ENCODE measurements at places on chromosomes 1 and 21.
A peak's percentile ranks its signal among the peaks of the same experiment; 100 is the strongest.

- DNase-seq, result no peak
Observed at GRCh38 chr1:7437608-7438395, 333.3 kb upstream of the VAMP3 start.

- DNase-seq, result no peak
Observed at GRCh38 chr1:83115785-83116184, 883.1 kb downstream of the TTLL7 start.

DNA sequence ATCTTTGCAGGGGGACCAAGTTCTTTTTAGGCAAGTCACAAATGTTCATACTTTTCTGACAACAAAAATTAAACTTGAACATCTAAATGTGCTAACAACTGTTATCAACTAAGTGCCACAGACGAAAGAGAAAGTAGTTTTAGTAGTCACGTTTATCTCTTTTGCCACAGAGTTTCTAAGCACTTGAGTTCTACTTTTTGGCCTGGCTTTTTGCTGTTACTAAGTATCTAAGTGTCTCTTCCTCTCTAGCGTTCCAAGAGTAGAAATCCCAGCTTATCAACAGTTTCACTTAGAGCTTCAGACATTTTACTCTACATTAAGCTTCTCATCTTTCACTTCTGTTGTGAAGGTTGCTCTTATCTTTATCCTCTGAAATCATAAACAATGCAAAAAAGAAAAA, 34.2 kb downstream of the GATAD2B start:
- no peak for DNase-seq

DNA sequence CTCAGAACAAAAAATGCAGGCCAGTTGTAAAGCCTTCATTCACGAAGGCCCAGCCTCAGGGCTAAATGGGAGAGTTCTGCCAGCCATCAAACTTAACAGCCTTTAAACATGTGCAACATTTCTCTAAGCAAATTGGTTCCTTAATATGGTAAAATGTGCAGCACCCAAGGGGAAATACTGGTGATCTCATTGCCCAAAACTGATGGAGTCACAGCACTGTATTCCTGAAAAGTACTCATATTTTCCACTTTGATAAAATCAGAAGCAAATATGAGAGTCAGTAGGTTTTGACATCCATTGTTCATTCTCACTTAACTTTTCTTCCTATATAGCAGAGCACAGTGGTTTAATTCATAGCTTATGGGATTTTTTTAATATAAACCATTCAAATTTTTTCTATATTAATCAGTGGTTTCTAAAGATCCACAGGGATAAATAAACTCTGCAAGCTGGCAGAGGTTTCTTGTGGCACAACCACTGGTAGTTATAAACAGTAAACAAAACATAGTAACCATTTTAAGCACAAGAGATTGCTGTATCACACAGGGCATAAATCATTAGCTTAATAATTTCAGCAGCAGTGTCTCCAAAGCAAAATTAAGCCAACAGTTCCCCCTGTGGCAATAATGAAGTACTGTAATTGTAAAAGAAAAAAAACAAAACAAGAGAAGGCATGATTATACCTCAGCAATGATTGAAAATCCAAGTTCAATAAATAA, 106.9 kb upstream of the LYPLAL1 start:
- peak; percentile 41 for DNase-seq

DNA sequence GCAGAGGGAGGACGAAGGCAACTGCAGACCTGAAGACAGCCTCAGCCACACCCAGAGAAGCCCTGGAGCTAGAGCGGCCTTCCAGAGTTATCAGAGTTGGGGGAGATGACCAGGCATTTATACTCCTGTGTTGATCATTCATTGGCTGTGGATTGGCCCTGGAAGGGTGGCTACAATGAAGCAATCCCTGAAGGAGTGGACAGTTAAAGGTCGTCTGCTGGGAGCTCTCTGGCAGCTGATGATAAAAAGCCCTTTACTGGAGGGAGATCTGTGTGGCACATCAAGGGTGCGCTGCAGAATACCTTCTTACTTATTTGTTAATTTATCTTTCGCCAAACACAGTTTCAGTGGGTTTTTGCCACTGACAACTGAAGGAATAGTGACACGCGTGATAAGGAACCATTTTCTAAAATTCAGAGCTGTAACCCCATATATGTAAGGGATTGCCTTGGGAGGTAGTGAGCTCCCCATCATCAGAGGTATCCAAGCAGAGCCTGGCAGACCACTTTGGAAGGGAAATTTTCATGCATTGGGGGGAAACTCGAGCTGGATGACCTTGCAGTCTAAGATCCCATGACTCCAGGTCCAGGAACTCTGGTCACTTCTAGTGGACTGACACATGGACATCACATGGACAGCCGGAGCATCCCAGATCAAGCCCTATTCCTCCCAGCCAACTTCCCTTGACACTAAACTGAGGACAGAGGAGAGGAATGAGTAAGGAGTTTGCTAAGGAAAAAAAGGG, 126.4 kb upstream of the GADD45A start:
- DNase-seq, result no peak

DNA sequence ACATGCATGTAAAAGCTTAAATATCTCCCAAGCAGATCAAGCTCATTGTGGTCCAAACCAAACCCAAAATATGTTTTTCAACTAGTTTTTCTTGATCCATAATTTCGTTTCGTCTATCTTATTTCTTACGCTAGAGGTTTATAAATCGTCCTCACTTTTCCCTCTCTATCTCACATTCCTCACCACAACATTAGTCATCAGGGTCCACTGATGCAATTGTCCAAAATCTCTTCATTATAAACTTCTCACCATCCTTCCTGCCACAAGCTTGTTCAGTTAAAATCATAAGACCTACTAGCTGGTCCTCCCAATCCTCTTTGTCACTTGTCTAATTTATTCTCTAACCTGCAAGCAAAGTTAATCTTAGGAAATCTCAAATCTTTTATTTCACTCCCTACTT, 173.0 kb upstream of the PALMD start:
- DNase-seq, result no peak

Data from amniotic stem cell (primary cell).